Lung (tissue), 17 donors: ENCODE measurements at places on chromosomes 2 and 18. TPM values are rescaled to one million over a fixed set of nuclear protein-coding genes. Genes with fewer than 3 reads are reported as not detected.

GRCh38 chr2:234802071-234802844 is 149.6 kb upstream of the SH3BP4 start:
- no peak for DNase-seq

The TSGA10 gene
- polyA plus RNA-seq = 3.8 TPM

- no peak for DNase-seq
These were observed 85.3 kb upstream of the TWSG1 start for GRCh38 chr18:9249254-9249653.

The LHCGR gene
- 0.06 TPM for polyA plus RNA-seq

- DNase-seq = peak; percentile 33
These were observed 195.1 kb downstream of the TXNL1 start for GRCh38 chr18:56443166-56443907.

DNA sequence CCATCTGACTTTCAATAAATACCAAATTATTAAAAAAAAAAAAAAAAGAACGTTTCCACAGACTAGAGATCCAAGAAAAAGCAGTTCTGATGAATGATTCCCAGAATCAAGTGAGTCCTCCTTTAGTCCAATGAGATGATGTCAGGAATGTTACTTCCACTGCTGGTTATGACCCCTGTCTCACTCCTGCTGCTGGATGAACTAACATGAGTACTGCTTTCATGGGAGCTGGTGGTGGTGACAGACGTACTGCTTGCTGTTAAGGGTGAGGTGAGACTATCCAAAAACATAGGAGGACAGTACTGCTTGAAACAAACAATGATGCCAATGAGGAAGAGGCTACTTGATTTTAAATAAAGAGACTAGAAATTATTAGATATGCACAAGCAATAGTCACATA is 55.5 kb upstream of the ST8SIA5 start:
- no peak for DNase-seq

DNA sequence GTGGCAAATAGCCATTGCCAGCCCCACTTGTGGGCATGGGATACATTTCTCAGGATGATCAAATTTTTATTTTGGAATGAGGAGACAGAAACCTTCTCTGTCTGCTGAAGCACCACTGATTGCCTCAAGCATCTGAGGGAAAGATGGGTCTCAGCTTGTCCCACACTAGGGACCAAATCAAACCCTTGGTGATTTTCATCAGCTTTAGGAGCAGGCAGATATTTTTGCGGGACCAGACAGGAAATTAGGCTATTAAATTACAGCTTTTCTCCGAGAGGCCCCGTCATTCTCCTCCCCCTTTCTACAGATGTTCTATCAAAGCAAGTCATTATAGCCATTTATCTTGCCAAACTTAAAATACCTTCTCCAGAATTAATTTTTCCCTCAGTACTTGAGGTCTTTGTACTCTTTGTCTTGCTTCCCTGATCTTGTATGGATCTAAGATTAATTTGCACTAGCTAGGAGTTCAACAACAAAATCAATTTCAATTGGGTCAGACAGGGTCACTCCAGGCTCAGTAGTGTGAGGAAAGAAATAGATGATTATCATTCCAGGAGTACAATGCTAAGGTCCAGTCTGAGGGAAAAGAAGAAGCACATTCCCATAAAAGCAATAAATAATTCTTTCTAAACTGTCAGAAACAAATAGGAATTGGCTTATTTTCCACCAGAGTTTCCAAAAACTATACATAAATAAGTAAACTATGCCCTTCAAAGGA is 818.1 kb upstream of the SOX11 start:
- no peak for DNase-seq

The KIAA2012 gene
- 0.69 TPM for polyA plus RNA-seq

DNA sequence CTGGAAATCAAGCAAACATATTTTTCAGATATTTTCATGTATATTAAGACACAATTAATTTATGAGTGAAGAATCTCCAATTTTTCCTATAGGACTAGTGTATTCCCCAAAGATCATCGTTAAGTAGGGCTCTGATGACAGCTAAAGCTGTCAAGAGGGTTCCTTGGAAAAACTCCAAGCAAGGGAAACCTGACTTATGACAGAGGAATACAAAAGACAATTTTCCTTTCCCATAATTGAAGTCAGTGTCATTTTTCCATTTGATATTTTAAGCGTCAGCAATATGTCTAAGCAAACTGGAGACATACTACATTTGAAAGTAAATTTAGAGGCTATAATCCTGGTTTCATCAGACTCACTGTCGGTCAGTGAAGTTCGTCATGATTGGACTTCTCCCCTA is 36.1 kb downstream of the RIT2 start:
- no peak for DNase-seq

- no peak for DNase-seq
These were observed 217.7 kb upstream of the SMAD7 start for GRCh38 chr18:49168281-49168985.

DNA sequence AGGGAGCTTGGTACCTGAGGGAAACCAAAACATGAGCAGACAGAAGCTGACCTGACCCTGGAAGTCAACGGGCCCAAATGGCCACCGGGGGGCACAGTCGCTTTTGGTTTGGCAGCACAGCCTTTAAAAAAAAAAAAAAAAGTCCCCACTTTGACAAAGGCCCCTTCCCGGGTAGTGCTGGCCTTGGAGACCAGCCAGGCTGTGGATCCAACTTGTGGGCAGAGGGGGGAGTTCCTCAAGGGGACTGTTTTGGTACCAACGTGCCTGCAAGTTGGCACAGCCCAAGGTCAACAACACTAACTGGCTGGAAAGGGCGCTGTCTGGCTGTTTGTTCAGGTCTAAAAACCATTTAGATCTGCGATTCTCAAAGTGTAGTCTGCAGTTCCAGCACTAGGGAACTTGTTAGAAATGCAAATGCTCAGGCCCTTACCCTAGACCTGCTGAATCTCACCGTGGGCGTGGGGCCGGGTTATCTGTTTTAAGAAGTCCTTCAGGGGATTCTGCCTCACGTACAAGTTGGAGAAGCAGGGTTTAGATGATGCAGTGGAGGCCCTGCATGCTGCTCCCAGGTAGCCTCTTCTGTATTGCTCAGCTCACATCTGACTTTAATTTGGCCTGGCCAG is 83.0 kb downstream of the LPIN1 start:
- DNase-seq = peak; percentile 82

DNA sequence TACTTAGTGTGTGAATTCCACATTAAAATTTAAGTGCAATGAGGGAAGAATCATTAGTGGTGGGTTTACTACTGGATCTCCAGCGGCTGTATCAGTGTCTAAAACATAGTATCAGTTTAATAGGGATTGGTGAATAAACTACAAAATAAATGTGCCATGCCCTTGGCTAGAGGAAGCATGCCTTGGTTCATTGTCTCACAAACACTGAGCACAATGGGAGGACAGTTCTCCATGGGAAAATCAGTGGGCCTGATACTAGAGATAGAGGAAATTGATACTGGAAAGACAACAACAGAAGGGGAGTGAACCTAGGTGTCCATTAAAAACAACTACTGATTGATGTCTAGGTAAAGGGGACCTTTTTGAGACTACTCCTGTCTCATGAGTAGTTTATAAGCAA is 971.6 kb downstream of the SUCLG1 start:
- DNase-seq = no peak

The POTEJ gene
- polyA plus RNA-seq = not detected

The TBR1 gene
- polyA plus RNA-seq = 0.02 TPM

The PCARE gene
- 0.04 TPM for polyA plus RNA-seq

GRCh38 chr2:165070076-165070475 is 114.8 kb upstream of the SLC38A11 start:
- DNase-seq = no peak

GRCh38 chr2:28654663-28655320 is 96.8 kb upstream of the PPP1CB start:
- DNase-seq = no peak

The LCT gene
- polyA plus RNA-seq = 0.02 TPM

GRCh38 chr2:208228476-208228875 is 26.4 kb downstream of the IDH1 start:
- DNase-seq = no peak

DNA sequence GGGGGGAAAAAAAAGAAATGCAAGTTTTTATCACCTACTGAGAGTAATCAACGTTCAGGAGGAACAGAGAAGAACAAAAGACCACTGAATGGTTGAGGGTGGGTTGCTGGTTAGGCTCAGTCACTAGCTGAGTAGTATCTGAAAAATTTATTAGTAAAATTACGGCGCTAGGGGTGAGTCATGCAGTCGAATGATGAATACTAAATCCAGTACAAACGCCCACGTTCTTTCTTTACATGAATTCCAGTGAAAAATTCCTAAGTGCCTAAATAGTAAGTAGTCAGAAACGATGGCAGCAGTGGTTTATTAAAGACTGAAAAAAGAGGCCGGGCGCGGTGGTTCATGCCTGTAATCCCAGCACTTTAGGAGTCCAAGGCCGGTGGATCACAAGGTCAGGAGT is 52.0 kb downstream of the TEKT4 start:
- DNase-seq = no peak

GRCh38 chr18:31738460-31739407 is 21.9 kb downstream of the SLC25A52 start:
- no peak for DNase-seq

The SP5 gene
- 1.6 TPM for polyA plus RNA-seq

The SATB2 gene
- 0.75 TPM for polyA plus RNA-seq

DNA sequence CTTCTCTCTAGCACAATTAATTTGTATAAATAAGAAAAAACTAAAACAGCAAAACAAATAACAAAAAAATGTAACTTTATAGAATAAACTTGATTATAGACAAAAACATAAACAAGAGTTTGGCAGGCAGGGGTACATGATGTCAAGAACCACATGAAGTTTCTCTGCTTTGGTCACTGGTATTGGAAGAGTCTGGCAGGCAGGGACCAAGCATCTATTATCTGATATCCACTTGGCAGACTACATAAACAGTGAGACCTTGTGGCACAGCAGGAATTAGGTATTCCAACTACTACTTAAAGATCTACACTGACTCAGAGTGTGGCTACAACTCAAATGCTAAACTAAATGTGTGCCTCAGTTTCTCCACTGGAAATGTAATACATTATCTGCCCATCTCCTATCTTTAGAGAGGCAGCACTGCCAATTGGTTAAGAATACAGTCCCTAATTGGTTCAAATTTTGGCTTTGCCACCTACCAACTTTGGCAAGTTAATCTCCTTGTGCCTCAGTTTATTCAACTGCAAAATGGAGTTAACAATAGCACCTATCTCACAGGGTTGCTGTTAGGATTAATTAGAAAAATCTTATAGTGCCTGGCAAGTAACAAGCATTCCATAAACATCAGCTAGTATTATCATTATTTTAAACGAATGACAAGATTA is 2.7 kb downstream of the MAP4K3 start:
- DNase-seq = peak; percentile 40

GRCh38 chr2:36058953-36059352 is 296.6 kb upstream of the CRIM1 start:
- no peak for DNase-seq

DNA sequence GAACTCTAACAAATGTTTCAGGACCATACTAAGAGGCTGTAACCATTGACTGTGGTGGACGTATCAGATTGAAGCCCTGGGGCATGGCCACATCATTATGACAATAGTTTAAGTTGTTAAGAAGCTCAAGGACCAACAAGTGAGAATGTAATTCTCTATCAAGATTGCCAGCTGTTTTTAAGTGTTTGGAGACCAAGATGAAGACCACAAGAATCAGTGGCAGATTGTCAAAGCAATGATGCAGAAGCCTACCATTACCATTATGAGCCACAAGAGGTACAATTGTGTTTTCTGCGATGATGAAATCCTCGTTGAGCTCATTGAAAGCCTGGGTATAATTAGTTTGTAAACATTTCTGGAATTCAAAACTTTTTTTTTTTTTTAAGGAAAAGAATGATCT is 261.1 kb upstream of the ZEB2 start:
- no peak for DNase-seq

- DNase-seq = no peak
These were observed 57.5 kb downstream of the MCFD2 start for GRCh38 chr2:46857871-46858701.

DNA sequence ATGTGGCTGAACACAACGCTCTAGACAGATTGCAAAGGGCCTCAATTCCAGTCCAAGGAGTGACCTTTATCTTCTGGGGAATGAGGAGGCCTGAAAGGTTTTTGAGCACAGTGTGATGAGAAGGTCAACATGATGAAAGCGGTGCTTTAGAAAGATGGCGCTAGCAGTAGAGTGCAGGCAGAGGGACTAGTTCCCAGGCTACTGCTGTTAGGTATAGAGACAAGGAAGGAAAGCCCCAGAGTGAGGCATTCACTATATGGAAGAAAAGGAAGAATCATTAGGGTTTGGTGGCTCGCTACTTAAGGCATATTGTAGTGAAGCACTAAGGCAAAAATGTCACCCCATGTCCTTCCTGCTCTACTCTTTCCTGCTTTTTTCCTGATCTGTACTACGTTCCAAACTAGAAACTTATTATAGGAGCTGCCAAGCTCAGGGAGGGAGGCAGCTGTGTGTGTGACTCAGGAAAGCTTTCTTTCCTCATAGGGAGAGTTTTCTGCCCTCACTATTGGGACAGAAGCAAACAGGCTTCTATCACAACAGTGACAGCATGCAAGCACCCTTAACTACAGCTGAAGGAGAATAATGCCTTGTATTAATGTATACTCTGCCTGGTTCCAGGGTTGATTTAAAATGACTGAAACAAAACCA is 160.8 kb upstream of the CAVIN2 start:
- DNase-seq = no peak

DNA sequence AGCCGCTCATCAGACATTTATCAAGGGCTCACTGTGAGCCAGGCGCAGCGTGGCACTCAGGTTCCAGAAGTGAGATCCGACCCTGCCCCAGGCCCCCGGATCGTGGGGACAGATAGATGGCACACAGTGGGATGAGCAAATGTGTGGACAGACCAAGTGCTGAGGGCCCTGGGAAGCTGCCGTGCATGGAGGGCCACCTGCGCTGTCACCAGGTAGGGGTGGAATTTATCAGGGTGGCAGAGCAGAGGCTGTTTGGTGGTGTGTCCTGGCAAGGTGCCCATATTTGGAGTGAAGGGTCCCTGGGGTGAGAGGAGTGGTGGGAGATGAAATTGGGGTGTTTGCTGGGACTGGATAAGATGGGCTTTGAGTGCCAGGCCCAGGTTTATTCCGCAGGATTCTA is 92.8 kb upstream of the HS6ST1 start:
- no peak for DNase-seq

The GALNT5 gene
- polyA plus RNA-seq = 3.8 TPM

DNA sequence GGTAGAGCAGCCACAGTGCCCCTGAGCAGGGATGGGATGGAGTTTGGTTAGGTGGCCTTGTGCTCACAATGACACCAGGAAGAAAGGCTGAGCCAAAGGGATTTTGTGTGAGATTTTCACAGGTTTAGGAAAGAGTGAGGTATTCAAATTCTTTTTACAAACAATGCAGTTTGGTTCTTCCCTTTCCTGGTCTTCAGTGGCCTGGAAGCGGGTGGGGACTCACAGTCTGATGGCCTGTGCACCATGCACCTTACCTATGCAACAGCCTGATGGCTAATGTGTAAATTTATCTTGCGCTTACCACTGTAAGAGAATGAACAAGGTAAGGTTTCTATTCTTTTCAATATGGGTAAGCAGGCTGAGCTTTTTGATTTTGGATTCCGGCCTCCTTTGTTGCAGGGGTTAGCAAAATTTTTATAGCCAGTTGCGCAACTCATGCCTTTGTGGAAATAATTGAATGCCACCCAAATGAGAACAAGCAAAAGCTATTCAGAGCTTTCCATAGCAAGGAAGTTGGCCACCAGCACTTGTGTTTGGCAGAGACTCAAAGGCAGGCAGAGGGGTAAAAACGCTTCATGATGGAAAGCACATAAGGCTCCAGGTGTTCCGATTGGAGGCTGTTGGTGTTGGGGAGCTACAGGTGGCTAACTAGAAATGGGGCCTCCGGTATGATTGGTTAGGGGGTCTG is 23.8 kb upstream of the IL1R2 start:
- peak; percentile 83 for DNase-seq

The ABCB11 gene
- polyA plus RNA-seq = 0.02 TPM

The ITM2C gene
- 18.0 TPM for polyA plus RNA-seq

- peak; percentile 45 for DNase-seq
These were observed 4.7 kb upstream of the PPP4R1 start for GRCh38 chr18:9619056-9619455.

The TP53I3 gene
- 63.8 TPM for polyA plus RNA-seq
